ENCODE measurements at places on chromosomes 6 and 20. TPM values are rescaled to one million over a fixed set of nuclear protein-coding genes. Genes with fewer than 3 reads are reported as not detected.

Gene CCN6
- total RNA-seq = not detected

Gene NKAPL
- 0.57 TPM for total RNA-seq

Gene VSX1
- total RNA-seq = not detected

Gene ZNF311
- total RNA-seq = 0.33 TPM

Gene CARMIL1
- 5.6 TPM for total RNA-seq

Gene ETV7
- total RNA-seq = 0.33 TPM

Gene TAF4
- 8.0 TPM for total RNA-seq

Gene LRP11
- total RNA-seq = 13.7 TPM
